ENCODE measurements at places on chromosomes 3 and 15.

GRCh38 chr3:197027896-197028727, 1.5 kb downstream of the MELTF start:
- no peak for DNase-seq

DNA sequence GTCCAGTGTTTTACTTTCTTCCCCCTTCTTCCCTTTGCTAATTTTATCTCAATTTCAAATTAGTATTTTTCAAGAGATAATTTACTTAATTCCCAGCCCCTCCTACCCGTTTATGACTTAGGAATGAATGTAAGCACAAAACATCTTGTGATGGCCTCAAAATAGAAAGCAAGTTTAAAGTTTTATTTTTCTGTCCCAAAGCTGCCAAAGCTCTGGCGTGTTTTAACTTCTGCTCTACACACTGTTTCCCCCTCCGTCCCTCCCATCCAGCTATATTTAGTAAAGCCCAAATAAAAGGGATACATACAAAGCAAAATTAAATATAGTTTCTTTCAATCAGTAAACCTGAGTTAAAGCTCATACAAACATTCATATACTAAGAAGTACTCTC, 59.9 kb downstream of the IGF2BP2 start:
- no peak for DNase-seq

DNA sequence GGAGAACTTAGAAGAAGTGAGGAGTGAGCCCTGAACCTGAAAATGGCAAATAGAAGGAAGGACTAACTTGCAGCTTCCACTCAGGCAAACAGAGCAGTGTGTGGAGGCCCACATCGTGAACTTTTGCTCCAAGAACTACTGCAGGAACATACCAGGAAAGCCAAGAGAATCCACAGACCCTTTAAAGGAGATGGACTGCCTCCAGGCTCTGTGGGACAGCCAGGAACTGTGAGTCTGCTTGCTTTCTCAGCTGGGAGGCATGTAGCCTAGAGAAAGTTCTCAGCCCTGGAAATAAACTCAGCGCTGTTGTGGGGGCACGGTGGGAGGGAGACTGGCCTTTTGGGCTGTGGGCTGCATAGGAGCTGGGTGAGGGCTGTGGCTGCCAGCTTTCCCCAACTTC, 93.0 kb downstream of the SNRK start:
- no peak for DNase-seq

- no peak for DNase-seq
These were observed 109.3 kb downstream of the OXNAD1 start for GRCh38 chr3:16374047-16374934.

GRCh38 chr3:146968204-146968651, 363.1 kb upstream of the PLSCR5 start:
- DNase-seq, result no peak

GRCh38 chr3:45693941-45694521, 4.8 kb downstream of the SACM1L start:
- no peak for DNase-seq

DNA sequence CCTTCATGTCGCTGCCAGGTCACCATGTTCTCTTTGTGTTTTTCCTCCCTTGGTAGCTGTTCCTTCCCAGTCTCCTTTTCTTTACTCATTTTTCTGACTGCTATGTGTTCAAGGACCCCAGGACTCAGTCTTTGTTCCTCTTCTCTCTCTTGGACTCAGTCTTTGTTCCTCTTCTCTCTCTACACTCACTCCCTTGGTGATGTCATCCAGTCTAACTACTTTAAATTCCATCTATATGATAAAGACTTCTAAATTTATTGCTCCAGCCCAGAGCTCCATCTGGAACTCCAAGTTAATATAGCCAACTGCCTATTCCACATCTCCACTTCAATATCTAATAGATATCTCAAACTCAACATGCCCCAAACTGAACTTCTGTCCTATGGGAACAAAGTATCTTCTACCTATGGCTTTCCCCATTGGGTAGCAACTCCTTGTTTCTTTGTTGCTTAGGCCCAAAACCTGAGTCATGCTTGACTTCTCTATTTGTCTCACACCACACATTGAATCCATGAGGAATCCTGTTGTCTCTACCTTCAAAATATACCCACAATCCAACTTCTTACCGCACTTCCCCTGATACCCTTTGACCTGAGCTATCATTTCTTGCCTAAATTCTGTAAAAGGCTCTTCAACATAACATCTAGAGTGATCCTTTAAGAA, 4.9 kb upstream of the DYNC1LI1 start:
- no peak for DNase-seq

DNA sequence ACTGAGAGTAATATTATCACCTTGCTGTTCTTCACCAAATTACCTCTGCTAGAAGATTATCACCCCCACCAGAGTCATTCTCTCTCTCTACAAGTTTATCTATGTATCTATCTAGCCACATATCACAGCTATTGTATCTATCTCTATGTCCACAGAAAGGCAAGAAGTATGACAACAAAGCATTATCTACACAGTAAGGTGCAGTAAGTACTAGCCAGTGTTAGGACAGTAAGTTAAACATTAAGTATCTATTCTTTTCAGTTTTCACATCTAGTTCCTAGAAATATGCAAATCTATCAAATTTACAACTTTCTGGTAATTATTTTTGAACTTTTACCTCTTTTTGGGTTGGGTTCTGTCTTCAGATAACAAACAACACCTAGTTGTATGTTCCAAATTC, 26.5 kb upstream of the XXYLT1 start:
- no peak for DNase-seq

DNA sequence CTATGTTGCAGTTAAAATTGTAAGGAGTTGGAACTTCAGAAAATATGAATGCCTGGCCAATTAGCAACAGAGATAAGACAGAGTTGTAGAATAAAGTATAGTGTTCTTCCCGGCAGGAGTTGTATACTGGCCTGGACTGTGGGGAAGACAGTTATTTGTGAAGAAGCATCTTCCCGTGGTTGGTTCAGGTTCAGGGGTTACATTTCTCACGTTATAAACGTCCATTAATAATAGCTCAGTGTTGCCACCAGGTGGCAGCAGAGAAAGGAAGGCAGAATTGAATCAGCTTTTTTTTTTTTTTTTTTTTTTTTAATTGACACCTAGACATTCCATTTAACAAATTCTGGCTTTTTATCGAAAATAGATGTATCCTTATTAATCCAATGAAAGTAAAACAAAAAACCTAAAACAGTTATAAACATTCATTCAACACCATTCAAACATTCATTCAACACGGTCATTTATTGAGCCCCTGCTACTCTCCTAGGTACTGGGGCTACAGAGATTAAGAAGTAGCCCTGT, 66.4 kb upstream of the NR2E3 start:
- peak; percentile 78 for DNase-seq

GRCh38 chr3:35946854-35947515, 307.7 kb downstream of the ARPP21 start:
- no peak for DNase-seq

GRCh38 chr3:193883551-193883950, 252.4 kb upstream of the HES1 start:
- no peak for DNase-seq

- no peak for DNase-seq
These were observed 59.3 kb upstream of the OSTN start for GRCh38 chr3:191139736-191140135.

DNA sequence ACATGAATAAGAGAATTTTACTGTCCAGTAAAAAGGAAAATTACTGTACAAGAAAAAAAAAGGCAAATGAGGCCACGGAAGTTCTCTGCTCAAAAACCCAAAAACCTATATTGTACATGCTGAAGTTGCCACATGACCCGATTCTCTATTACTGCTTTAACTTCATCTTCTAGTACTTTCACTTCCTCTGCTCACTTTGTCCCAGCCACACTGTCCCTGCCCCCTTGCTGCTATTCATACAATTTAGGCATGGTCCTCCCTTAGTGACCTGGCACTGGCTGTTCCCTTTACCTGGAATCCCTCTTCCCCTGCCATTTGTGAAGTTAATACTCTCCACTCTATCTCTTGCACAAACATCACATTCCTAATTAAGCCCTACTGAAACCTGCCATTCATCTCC, 457.4 kb downstream of the MAGI1 start:
- no peak for DNase-seq

DNA sequence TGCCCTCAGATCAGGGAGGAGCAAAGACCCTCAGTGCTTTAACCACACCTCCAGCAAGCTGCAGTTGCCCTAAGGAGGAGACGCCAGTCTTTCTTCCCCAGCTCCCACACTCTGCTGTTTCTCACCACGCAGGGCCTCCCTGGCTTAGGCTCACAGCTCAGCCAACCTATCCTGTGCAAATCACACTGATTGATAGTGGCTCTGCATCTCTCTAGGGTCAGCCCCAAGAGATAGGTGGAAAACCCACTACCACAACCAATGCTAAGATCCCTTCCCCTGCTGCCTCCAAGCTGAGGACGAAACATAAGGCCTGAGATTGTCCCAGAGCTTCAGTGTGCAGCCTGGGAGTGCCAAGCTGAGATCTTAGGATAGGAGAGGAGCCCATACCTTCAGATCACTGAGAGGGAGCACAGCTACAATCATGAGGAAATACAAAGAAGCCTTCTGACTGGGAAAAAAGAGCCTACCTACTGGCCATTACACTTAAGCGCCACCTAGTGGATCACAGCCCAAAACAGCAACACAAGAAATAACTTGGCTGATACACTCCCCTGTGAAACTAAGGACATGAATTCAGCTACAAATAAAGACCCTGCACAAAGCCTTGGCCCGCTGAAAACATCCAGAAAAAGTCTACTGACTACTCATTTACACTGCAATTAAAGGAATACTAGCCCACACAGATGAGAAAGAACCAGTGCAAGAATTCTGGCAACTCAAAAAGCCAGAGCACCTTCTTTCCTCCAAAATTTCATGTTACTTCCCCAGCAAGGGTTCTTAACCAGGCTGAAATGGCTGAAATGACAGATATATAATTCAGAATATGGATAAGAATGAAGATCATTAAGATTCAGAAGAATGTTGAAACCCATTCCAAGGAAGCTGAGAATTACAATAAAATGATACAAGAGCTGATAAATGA, 271.5 kb upstream of the DCBLD2 start:
- DNase-seq, result peak; percentile 46

DNA sequence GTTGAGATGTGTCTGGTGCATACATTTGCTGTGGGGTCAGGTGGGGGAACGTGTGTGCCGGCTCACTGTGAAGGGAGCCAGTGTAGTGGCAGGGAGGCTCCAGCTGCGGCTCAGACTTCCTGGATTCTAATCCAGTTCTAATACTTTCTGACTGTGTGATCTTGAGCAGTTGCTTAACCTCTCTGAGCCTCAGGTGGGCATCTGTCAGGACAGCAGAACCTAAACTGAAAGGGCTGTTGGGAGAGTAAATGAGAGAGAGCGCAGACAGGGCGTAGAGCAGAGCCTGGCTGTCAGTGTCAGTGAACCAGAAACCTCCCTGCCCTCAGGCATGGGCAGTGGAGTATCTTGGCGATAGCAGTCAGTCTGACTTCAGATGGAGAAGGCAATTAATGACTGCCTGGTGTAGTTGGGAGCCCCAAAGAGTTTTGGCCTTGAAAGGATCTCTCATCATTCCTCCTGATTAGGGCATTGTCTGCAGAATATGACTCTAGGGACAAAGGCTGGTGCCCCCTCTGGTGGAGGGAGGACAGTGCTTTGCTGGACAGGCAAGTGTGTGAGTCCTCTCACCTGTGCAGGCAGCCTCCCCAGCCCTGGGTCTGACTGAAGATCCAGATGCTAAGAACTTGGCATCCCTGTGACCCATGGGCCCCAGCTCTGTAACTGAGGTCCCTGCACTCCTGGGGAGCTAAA, 9.6 kb downstream of the KBTBD13 start:
- DNase-seq, result no peak

GRCh38 chr3:19559724-19560442, 374.1 kb downstream of the EFHB start:
- no peak for DNase-seq

All from natural killer cell (primary cell).